ENCODE measurements at places on chromosomes 1 and 21.

- no peak for DNase-seq
Measured at GRCh38 chr1:108067884-108068540, 103.0 kb upstream of the VAV3 start.

GRCh38 chr1:228211531-228212414 is 3.9 kb downstream of the OBSCN start:
- DNase-seq: no peak

- DNase-seq: no peak
Measured at GRCh38 chr1:2431518-2431917, 19.2 kb upstream of the PEX10 start.

- DNase-seq: no peak
Measured at GRCh38 chr21:40835184-40835694, 11.7 kb downstream of the DSCAM start.

DNA sequence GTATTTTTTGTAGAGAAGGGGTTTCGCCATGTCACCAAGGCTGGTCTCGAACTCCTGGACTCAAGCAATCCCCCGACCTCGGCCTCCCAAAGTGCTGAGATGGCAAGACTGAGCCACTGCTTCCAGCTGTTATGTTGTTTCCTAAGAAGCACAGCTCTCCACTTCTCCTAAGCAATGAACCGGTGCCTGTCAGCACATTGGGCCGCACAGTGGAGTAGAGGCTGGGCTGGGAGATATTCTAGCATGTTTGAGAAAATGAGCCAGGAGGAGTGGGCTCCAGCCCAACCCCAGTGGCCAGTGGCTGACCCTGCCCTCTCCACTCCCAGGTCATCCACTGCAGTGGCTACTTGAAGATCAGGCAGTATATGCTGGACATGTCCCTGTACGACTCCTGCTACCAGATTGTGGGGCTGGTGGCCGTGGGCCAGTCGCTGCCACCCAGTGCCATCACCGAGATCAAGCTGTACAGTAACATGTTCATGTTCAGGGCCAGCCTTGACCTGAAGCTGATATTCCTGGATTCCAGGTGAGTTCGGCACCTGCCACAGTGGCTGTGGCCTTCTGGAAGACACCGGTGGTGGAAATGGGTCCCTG is 27.0 kb downstream of the SIM2 start:
- no peak for DNase-seq

- DNase-seq: no peak
Measured at GRCh38 chr21:44875316-44875700, 1.8 kb upstream of the PTTG1IP start.
